Bone marrow (tissue), 2 donors: ENCODE measurements at places on chromosomes 6 and 20.

GRCh38 chr20:46700481-46700880, 9.0 kb upstream of the SLC2A10 start:
- no peak for DNase-seq

DNA sequence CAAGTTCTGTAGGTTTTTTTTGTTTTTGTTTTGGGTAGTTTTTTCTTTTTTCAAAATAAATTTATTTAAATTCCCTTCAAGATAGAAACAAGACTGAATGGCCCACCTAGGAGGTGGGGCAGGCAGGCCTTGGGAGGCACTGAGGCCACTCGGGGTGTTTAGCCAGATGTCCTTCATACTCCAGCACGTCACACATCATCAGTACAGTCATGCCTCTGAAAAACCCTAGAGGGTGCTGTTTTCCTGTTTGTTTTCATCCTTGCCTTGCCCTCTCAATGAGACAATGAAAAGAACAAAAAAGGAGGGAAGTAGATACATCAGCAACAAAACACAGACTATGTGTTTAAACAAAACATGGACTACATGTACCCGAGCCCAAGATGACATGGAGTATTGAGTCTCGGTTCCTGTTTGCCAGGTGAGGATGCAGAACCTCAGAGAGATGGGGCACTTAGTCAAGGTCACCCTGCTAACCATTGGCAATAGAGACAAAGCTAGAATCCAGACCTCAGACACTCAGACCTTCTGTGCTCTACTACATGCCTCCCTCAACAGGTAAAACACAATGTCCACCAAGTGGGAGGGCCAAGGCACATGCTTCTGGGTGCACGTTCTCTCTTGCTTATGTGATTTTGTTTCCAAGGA, 26.8 kb upstream of the CLIC5 start:
- DNase-seq = no peak

- DNase-seq = no peak
These were observed 78.5 kb upstream of the FRMD1 start for GRCh38 chr6:168157272-168158212.

DNA sequence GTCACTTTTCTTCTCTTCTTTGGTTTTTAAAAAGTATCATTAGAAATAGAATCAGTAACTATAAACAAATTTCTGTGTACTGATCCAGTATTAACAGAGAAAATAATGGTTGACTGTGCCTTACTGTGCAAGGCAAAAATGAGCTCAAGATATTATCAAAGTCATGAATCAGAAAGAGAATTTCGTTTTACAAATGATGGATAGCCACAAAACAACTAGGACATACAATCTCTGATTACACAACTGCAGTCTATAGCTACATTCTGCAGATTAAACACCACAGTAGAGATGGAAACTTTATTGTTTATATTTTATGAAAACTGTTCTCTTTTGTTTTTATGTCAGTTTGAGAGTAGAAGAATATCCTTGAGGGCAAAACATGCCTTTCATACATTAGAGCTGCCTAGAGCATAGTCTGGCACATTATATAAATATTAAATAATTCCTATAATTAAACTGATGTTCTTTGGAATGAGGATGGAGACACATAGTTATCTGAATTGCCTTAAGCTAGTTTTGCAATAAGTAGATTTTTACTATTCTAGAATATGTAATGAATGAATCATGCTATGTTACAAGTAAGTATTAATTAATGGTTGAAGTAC, 333.1 kb downstream of the LAMA2 start:
- no peak for DNase-seq

- no peak for DNase-seq
These were observed 174.4 kb upstream of the RIN2 start for GRCh38 chr20:19583532-19584175.

DNA sequence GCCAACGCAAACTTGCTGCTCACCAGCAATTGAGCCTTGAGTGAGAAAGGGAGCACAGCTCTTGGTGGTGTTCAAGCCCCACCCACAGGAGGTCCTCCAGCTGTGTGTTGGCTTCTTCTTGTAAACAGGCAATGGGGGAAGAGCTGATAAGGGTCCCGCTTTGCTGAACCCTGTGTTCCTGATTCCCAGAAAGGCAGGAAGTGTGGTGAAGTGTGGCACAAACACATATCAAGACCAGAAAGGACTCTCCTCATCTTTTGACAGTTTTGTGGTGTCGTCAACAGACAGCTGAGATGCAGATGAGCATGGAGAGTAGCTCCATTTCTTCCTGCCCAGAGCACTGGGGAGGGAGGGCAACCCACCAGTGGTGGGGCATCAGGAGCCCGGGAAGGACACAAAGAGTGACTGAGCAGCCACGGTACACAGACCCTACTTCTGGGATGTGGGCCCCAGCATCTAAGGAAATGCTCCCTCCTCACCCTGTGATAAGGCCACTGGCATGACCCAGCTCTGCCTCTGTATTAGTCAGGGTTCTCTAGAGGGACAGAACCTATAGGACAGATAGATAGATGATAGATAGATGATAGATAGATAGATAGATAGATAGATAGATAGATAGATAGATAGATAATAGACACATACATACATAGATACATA, 188.9 kb upstream of the TAB2 start:
- no peak for DNase-seq

- DNase-seq = no peak
These were observed 102.8 kb downstream of the PREP start for GRCh38 chr6:105300090-105300489.

DNA sequence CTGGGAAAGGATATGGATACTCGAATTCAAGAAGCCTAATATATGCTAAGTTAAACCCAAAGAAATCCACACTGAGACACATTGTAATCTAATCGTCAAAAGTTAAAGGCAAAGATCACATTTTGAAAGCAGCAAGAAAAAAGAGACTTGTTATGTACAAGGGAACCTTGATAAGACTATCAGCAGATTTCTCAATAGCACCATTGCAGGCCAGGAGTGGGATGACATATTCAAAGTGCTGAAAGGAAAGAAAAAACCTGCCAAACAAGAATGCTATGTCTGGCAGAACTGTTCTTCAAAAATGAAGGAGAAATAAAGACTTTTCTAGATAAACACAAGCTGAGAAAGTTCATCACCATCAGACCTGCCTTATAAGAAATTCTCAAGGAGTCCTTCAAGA, 75.2 kb downstream of the COL21A1 start:
- no peak for DNase-seq

DNA sequence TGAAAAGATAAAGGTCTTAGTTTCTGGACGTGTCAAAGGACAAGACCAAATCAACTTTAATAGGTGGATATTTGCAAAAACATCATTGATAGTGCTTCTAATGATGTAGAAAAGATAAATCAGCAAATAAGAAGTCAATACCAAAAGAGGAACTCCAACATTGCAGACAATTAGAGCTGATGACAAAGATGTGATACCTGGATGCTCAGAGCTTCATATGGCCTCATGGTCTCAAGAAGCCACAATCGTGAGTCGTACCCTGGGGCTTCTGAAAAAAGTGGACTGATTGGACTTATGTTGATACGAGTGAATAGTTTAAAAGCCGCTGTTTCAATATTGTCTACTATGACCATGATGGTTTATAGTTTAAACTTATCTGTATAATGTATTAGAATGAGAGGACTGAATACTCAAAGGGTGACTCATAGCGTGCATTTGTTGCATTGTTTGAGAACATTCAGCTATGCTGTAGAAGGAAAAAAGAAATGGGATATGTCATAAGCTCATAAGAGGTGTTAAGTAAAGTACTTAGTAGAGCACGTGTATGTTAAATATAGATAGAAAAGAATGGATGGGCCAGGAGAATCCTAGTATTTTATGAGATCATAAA, 54.6 kb upstream of the RIPOR2 start:
- DNase-seq = no peak

DNA sequence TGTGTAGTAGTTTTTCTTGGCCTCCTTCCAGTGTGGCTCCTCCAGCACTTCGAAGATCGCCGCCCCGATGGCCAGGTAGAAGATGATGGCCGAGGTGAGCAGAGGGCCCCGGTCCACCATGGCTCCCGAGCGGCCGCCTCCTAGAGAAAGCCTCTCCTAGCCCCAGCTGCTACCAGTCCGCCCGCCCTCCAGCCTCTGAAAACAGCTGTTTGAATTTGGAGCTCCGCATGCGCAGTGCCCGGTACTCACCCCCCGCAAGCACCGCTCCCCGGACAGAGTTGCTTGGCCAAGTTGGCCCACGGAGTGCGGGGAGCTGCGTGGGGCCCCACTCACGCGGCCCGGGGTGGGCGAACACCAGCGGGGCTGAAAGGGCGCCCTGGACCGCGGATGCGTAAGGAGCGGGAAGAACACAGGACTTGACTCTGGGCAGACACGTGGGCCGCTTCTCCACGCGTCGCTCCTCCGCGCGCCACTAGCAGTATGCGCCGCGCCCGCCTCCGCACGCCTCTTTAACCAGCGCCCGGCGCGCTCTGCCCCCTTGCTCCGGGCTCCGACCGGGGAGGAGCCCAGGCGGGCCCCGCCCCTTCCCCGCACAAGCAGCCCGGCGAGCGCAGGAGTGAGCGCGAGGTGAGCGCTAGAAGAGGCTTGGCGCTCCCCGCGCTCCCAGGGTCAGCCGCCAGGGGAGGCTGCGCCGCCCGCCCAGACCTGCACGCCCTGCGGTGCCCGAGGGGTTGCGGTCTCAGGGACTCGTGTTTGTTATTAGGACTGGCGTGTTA, at the start of gene KCNK5:
KCNK5 (minus strand) TSS at position 484 of the 776 bp plus-strand sequence; CDS start at position 120, 364 bp downstream.
- peak; percentile 59 for DNase-seq

GRCh38 chr6:128361378-128361777, 159.0 kb downstream of the PTPRK start:
- no peak for DNase-seq

DNA sequence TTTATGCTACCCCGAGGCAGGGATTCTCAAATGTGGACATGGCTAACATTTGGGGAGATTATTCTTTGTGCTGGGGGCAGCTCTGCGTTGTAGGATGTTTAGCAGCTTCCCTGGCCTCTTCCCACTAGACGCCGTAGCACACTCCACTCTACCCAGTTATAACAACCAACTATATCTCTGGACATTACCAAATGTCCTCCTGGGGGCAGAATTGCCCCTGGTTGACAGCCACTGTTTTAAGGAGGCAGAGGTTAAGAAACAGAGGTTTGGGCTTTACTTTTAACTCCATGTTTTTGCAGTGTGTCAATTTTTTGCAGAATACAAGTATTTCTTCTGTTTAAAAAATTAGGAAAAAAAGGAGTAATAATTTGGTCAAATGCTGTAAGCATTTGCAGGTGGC, 56.2 kb upstream of the BMP6 start:
- DNase-seq = no peak

GRCh38 chr6:117498159-117498558, 15.7 kb downstream of the DCBLD1 start:
- DNase-seq = no peak

- DNase-seq = no peak
These were observed 90.2 kb upstream of the CCDC167 start for GRCh38 chr6:37589941-37590340.

DNA sequence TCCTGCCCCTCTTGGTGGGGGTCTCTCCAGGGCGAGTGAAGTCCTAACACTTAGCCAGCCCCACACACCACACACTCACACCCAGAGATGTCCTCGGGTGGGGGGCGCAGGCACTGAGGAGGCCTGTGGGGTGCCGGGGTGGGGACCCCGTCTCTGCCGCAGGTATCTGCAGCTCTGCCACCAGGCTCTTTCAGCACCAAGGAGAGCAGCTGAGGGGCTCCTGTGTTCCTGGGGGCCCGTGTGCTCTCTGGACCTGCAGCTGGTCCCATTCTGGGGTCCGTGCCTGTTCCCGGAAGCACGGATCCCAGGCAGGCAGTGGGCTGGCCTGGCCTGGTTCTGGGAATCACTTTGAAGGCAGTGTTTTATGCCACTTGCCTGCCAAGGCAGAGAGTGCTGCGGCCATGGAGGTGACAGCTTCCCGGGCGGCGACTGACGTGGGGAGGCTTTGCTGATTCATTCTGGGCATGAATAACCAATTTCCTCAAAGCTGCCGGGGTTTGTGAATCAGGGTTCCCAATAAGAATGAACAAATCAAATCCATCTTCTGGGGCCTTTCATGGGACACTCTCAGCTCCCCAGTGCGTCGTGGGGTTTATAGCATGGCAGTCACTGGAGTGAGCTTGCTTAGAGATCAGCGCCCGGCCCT, 54.4 kb upstream of the SLCO4A1 start:
- no peak for DNase-seq

DNA sequence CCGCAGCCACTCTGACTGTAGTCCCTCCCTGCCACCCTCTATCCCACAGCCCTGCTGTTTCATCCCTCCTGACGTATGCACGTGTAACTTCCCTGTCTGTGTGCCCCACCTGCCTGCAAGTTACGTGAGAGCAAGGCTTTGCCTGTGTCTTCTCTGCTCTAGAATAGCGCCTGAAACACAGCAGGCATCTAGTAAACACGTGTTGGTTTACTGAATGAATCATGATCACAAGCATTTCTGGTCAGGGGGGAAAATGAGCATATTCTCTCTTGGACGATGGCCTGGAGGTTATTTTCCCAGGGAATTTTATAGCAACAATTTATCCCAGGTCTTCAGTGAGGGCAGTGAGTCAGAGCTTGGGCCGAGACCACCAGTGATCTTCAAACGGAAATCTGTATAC, 38.3 kb downstream of the PSMG4 start:
- no peak for DNase-seq

- DNase-seq = no peak
These were observed 34.3 kb upstream of the QKI start for GRCh38 chr6:163380216-163380615.

DNA sequence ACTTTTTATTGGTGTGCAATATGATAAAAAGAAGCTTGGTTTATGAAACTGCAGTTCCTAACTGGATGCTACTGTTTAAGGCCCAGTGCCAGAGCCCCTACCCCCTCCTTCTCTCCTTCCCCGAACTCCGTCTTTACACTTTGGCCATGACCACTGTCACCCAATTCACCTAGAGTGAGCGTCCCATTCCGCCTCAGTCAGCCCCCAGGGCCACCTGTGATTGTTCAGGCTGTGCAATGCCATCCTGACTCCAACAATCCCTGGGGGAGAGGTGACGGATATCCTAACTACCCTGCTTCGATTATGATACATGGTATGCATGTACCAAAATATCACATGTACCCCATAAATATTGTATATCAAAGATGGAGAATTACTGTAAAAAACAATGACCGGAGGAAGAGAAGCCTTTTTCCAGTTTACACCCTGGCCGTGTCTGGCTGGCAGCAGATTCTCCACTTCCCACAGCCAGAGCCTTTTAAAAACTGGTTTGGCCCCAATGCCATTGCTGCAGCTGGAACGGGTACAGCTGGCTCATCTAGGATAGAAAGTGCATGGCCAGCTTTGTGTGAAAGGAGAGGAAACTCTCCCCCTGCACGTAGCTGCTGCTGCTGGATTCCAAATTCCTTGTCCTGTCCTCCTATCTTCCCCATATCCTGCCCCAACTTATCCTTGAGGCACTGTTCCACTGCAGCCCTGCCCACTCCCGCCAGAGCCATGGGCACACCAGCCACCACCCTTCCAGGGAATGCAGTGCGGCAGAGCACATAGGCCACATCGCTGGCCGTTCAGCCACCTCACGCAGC, 99.7 kb downstream of the JPH2 start:
- DNase-seq = no peak

GRCh38 chr6:3913077-3913957, 64.1 kb downstream of the FAM50B start:
- no peak for DNase-seq
